CD4-positive, alpha-beta T cell treated with Interleukin-10 for 1 hour (primary cell): ENCODE measurements at places on chromosomes 1 and 21.

GRCh38 chr1:108107658-108108057, 92.5 kb downstream of the SLC25A24 start:
- DNase-seq: peak; percentile 31

GRCh38 chr1:66733348-66734017, 18.8 kb upstream of the DYNLT5 start:
- no peak for DNase-seq

DNA sequence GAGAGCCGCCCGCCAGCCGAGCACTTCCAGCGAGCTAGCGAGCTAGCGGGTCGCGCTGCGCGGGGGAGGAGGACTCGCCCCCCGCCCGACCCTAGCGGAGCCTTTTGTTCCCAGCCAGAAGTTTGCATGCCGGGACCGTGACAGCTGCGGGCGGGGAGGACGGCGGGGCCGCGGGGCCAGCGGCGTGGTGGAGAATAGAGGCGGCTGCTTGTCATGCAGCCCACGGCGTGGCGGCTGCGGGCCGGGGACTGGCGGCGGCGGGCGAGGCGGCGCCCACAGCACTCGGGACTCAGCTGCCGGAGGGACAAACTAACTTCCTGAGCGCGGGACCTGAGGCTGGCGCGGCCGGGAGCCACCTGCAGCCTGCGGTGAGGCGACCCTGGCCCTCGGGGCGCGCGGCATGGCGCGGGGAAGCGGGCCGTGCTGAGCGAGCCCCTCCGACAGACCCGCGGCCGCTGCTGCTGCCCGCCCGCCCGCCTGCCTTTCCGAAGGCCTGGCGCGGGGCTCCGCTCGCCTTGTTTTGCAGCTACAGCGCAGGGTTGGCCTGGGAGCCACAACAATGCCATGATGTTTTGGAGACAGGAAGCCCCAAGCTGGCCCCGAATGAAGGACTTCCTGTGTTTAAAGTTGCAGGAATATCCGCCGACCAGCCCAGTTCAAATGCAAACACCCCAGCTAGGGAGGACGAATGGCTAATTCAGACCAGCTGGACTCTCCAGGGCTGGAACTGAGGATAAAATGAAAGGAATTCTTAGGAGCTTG, 82.2 kb upstream of the BMP8A start:
- DNase-seq: peak; percentile 7

DNA sequence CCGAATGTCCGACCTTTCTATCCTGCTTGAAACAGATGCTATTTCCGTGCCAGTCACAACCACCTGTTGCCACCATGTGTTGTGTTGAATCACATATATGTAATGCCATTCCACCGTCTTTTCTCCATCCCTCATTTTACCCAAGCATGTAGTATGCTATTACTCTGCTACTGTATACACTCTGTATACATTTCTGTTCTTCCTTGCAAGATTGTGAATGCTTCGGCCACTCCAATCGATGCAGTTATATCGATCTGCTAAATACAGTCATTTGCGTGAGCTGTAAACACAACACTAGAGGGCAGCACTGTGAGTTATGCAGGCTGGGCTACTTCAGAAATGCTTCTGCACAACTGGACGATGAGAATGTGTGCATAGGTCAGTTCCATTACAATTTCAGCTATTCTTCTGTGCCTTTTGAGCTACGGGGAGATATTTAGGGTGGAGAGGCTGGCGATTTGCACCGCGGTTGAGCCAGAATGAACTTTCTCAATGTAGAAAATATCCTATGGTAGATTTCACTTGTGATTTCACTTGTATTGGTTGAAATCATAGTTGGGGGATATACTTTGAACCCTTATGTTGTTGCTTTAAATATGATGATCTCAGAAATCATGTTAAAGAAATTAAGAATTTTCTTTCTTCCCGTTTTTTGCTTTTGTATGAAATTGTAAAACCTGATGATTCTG, 289.8 kb downstream of the NTNG1 start:
- DNase-seq: peak; percentile 7

DNA sequence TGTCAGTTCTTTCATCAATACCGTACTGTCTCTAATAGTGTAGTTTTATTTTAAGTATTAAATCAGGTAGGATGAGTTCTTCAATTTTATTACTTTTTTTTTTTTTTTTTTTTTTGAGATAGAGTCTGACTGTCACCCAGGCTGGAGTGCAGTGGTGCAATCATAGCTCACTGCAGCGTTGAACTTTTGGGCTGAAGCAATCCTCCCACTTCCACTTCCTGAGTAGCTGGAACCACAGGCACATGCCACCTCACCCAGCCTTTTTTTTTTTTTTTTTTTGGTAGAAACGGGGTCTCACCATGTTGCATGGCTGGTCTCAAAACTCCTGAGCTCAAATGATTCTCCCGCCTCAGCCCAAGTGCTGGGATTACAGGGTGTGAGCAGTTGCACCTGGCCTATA, 44.3 kb downstream of the INAVA start:
- DNase-seq: peak; percentile 5

GRCh38 chr1:110196917-110197765, 13.0 kb upstream of the KCNC4 start:
- peak; percentile 73 for DNase-seq

DNA sequence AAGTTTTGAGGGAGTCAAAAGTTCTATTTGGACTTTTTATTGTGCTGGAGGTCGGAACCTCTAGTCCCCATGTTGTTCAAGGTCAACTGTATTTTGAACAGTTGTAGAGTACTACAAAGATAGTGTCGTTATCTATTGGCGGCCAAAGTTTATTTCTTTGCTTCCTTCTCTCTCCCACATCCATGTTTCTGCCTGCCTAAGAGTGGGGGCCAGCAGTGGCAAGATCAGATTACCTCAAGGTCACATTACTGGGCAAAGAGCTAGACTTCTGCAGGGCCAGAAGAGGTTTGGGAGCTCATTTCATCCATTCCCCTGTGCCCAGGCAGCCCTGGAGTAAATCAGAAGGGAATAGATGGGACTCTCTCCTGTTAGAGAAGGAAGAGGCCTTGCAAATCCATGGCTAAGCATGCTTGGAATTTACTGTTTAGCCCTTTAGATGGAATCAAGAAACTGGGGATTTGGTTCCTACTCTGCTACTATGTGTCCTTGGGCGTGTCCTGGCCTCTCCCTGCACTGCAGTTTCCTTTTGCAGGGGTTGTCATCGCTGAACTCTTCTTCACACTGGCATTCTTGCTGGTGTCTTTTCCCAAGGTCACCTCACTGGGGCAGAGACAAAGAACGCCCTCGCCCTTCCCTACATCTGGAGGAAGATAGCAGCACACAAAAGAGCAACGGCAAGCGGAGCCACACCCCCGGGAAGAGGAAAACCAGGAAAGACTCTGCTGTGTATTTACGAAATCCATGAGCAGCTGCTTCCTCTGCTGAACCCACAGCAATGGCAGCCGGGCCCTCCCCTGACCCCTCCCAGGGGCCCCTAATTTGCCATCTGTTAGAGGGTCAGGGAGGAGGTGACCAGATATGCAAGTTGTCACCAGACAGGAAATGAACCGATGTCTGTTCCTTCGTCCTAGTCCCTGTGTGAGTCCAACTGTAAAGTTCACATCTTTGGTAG, 73.3 kb downstream of the PLPP3 start:
- no peak for DNase-seq

DNA sequence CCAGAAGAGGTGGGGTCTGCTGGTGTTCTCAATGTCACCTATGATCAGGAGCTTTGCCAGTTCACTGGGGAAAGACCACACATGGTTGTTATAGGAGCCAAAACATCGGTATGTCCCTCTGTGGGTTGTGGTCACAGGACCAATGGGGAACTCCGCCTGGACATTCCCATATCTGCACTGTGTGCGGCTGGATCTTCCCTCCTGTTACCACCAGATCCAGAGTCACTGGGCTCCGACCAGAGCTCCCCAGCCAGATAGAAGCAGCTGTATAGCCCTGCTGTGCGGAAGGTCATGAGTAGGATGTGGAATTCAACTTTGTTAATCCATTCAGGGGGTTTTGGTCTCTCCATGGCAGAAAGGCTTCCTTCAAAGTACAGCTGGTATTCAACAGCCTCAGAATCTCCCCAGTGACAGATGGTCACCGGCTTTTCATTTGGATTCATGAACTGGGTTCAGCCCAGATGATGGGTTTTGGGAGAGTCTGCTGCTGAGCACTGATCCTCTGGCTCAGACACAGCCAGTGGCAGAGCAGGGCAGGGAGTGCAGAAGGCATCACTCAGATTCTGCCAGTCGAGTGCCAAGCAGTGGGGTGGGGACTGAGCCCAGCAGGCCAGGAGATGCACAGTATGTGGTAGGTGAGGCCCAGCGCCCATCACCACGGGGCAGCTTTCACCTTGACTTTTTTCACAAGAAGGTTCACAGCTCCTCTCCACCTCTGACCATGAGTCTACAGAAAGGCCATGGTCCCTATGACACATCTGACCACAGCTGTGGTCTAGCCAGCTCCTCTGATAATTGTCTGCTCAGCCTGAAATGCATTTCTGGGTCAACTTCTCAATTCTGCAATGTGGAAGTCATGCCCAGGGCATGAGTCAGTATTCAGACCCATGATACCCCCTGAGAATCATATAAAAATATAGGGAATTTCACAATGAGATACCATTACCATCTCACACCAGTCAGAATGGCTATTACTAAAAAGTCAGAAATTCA, 2.9 kb upstream of the SHCBP1L start:
- DNase-seq: no peak

- no peak for DNase-seq
These were observed 20.2 kb downstream of the A3GALT2 start for GRCh38 chr1:33300673-33301072.

GRCh38 chr1:45585110-45585426, 1.2 kb downstream of the NASP start:
- no peak for DNase-seq

- no peak for DNase-seq
These were observed 108.8 kb downstream of the DYRK1A start for GRCh38 chr21:37475186-37475868.

DNA sequence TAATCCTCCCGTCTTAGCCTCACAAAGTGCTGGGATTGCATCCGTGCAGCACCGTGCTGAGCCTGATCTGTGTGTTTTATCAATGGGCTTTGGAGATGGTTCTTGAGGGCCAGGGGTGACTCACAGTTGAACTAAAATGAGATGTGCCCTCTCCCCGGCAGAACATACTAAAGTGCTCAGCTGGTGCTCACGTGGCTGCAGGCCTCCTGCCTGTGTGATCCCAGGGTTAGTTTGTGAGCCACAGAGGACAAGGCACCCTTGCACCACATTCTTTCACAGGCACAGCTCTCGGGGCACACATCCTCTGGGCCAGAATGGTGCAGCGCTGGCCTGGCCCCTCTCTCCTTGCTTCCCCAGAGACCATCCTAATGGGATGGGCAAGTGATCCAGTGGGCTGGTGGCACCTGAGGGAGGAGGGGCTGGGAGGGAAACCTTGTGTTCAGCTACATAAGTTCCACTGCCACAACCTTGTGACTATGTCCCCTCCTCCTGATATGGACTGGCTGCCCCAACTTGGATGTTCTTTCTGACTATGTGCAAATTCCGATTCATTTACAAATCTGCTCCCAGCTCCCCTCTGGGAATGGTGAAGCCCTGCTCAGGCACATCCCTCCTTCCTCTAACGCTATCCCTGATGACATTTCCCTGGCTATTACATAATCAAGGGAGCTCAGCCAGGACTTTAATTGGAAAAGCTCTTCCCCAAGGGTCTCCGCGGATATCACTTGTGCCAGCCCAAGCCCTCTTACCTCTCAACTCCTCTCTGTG, 197.0 kb upstream of the EDN2 start:
- no peak for DNase-seq

GRCh38 chr1:243595527-243596210, 254.4 kb downstream of the AKT3 start:
- peak; percentile 12 for DNase-seq

- no peak for DNase-seq
These were observed 1.4 kb upstream of the RBM15 start for GRCh38 chr1:110337704-110338308.

DNA sequence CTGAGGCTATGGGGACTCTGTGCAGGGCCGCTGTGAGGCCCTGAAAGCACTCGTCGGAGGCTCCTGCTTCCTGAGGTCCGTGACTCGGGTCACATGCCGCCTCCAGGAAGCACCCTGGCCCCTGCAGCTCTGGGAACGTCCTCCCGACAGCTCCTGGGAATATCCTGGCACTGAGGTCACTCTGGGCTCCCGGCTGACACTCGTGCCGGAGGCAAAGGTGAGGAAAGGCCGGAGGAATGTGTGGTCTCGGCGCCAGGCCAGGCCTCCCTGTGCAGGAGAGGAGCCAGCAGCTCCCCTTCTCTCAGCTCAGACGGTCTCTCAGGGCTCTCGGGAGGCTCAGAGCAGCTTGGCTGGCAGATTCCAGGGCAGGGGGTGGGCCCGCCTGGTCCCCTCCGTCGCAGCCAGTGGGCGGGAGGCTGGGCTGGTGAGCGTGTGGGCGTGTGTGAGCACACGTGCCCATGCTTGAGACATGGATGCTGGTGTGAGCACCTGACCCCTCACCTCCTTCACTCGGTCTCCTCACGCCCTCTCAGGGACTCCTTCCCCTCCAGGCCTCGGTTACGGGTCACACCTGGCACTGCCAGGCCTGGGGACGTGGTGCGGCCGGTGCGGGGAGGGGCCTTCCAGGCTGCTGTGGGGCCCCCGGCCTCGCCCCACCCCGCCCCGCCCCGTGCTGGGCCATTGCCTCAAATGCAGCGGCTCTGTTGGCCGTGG, 5.5 kb upstream of the RNF223 start:
- DNase-seq: peak; percentile 29

- no peak for DNase-seq
These were observed 49.6 kb upstream of the GOLT1A start for GRCh38 chr1:204263254-204263910.

DNA sequence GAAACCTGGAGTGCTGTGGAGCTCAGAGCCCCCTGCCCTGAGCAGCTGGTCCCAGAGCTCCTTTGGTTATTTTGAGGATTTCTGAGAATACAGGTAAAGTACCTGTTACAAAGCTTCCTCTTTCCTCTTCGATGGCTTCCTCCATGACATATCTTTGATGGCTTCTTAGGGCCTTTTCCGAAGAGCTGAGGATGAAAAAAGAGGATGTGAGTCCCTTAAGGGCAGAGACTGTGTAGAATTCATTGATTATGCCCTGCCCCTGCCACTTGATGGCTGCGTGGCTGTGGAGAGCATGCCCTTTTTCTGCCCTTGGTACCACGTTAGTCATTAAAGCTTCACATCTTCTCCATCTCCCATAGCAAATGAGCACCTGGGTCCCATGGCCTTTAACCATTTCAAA, 14.2 kb downstream of the TEX35 start:
- DNase-seq: no peak

DNA sequence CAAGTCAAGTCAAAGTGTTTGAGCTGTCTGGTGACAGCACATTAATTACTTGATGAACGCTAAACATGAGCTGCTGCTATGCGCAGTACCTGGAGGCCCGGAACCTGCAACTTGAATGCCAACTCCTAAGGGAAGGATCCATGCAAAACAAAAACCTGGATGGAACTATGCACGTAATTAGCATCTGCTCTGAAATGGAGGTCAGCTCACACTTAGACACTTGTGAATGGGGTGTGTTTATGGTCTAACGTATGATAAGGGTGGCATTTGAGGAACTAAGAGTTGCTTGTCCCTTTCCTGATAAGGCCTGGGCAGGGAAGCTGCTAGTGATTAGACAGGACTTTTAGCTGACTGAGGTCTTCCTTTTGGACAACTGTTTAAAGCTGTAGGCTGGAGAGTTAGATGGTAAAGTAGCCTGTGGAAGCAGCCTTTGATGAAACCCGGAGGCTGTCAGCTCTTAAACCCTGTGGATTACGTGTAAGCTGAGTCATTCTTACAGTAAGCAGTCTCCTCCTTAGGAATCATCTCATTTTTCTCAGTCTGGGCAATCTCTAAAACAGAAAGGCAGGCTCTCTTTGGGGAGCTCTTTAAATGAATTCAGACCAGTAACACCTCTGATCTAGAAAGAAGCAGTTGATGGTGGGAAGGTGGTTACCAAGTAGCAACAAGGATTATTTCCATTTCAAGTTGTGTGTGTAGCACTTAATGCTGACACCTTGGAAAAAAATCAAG, 6.8 kb downstream of the TENT5C start:
- no peak for DNase-seq
